ENCODE measurements at places on chromosomes 2 and 18.

GRCh38 chr2:22279541-22279940, 1105.4 kb upstream of the KLHL29 start:
- DNase-seq = no peak

DNA sequence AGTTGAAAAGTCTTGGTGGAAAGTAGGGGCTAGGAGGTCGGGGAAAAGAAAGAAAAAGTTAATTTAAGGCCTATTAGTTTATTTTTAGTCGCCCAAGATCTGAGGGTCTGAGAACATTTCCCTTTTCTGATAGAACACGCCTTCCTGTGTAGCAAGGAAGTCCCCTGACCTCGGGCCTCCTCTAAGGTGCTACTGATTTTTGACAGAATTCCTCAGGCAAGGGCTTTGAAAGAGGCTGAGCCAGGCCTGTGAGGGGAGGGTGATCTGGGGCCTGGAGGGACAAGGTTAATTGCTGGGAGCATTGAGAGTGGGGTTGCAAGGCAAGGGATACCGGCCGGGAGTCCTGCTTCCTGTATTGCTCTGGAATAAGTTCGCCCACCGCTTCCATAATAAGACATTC, 131.4 kb upstream of the MYCN start:
- no peak for DNase-seq

DNA sequence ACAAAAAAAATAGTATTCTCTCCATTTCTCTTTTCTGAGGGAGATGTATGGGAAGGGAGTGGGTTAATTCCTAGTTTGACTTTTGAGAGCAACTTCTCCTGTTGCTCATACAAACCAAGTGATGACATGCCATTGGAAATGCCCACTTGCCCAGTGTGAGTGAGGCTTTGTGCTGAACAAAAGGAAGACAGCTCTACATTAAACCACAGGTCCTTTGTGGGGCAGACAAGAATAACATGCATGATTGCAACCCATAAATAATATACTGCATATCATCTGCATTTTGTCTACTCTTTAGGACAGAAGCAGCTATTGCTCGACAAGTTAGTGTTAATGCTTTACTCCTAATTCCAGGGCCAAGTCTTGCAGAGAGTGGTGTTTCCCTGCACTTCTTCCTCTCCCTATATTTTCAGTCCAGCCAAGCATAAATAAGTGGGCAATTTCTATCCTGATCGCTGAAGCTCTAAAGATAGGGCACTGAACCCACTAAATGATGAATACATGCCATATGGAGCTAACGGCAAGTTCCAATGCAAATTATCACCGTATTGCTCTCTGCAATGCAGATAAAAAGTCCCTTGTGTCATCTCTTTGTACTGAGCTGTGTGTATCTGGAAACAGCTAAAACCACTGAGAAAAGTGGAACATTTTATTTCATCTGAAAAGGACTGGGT, 19.4 kb upstream of the EHBP1 start:
- no peak for DNase-seq

GRCh38 chr2:74922592-74923227, 35.7 kb upstream of the POLE4 start:
- DNase-seq = no peak

GRCh38 chr18:13374468-13375301, 156.1 kb downstream of the LDLRAD4 start:
- no peak for DNase-seq

- no peak for DNase-seq
Measured at GRCh38 chr2:232776435-232776834, at the start of gene KCNJ13. Gene KCNJ13 (minus strand): TSS chr2:232776565. CDS start chr2:232771362, 5,203 bp downstream.

DNA sequence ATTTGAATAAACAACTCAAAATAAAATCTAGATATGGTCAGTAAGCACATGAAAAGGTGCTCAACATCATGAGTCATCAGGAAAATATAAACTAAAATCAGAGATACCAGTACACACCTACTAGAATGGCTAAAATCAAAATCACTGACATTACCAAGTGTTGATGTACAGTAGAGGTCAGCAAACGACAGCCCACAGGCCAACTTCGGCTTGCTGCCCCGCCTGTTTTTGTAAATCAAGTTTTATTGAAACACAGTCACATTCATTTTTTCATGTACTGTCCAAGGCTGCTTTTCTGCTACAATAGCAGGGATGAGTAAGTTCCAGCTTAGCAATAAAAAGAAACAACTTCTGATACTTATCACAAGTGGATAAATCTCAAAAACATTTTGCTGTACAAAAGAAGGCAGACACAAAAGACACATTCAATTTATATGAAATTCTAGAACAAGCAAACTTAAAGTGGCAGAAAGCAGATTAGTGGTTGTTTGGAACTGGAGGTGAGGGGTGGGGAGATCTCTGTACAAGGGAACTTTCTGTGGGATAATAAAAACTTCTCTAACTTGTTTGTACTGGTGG, 32.1 kb downstream of the TRAK2 start:
- DNase-seq = no peak

DNA sequence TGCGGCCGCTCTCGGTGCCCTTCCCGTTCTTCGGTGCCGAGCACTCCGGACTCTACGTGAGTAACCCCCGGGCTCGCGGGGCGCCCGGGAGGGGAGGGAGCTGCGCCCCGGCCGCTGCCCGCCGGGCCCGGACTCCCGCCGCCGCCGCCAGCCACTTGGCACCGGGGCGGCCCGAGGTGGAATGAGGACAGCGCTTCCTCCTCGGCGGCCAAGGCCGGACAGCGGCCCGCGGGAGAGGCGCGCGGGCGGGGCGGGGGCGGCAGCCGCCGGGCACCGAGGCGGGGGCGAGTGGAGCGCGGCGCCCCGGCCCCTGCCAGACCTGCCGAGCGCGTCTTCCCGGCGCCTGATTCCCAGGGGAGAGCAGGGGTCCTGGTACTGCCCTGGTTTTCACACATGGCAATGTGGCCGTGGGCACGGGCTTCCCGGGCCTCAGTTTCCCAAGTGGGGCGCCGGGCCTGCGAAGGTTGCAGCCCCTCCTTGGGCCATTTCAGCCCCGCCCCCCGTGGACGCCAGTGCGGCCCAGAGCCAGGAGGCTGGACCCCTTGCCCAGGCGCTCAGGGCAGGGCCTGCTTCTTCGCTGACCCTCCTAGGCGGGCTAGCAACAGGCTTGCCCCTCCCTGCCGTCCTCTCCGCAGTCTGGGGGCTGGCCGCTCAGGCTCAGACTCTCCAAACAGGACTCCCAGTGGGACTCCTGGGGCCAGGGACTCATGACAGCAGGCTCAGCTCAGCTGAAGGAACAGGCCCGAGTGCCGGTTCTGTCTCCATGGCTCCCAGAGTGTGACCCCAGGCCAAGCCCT, 775 bp downstream of the SNED1 start:
- no peak for DNase-seq

GRCh38 chr2:60297296-60298005, 256.0 kb downstream of the BCL11A start:
- DNase-seq = no peak

GRCh38 chr2:99743146-99743545, 253.3 kb upstream of the REV1 start:
- DNase-seq = no peak

GRCh38 chr2:238216651-238217184, 13.2 kb upstream of the ILKAP start:
- DNase-seq = no peak

DNA sequence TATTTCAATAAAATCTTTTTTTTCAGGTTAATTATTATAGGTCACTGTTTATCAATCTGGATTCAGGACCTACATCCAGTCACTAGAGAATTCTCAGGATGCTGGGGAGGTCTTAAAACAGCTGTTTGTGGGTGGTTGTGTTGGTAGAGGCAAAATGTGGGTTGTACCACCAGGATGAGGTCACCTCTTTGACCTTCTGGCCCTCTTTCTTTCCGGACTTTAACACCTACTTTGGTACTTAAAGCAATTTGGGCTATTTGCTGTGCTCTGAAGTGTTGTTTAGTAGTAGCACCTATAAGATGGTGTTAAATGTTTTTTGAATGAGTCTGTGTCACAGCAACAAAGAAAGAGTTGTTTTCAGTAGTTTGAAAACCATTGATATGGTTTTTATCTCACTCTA, 14.6 kb downstream of the EML4 start:
- no peak for DNase-seq

GRCh38 chr2:161115605-161116380, 44.4 kb upstream of the TANK start:
- DNase-seq = no peak

DNA sequence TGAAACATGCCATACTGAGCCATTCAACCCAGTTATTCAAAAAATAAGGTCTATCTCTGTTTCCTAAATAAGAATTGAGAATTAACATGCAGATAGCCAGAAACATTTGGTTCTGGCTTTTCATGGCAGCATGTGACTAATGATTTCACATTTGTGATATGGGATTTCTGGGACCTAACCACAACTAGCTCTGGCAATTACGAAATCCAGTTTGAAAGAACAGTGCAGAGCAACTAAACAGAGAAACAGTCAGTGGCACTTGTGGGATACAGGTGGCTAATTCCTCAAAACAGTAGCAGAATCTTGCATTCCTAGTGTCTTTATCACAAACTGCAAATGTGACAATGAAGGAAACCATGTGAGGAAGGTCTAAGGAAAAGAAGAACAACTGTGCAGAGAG, 637.8 kb upstream of the CHAC2 start:
- DNase-seq = no peak

DNA sequence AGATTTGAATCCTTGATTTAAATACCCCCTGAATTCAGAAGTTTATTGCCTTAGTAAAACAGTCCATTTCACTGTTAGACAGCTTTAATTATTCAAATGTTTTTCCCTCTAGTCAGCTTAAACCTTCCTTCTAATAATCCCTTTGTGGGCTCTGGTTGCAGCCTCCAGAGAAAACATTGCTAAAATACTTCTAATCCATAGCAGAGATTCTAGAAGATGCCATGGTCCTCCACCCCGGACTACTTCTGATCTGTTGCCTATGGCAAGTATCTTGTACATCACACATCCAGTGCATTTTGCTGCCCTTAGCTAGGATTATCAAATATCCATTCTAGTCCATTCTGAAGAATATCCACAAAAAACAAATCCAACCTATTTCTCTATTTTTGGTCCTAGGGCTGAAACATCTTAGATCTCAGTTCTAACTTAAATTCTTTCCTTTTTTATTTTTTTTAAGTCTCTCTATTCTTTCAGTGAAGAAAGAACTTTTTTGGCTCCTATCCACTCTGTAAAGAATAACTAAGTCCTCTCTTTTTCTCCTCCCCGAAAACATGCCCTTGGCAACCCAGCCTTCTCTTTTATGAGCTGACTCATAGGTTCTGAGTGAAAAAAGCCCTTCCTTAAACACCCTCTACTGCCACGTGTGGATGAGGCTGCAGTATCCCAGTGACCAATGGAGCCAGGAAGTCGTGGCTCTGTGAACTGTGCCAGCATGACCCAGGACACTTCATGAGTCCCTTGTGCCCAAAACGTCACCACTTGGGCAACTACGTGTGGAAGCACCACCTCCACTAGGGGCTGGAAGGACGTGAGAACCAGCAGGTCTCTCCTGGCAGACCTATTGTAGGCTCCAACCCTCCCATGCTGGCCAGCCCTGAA, 349.8 kb downstream of the TNS1 start:
- no peak for DNase-seq

- DNase-seq = no peak
Measured at GRCh38 chr2:27729198-27729597, 42.3 kb upstream of the MRPL33 start.

DNA sequence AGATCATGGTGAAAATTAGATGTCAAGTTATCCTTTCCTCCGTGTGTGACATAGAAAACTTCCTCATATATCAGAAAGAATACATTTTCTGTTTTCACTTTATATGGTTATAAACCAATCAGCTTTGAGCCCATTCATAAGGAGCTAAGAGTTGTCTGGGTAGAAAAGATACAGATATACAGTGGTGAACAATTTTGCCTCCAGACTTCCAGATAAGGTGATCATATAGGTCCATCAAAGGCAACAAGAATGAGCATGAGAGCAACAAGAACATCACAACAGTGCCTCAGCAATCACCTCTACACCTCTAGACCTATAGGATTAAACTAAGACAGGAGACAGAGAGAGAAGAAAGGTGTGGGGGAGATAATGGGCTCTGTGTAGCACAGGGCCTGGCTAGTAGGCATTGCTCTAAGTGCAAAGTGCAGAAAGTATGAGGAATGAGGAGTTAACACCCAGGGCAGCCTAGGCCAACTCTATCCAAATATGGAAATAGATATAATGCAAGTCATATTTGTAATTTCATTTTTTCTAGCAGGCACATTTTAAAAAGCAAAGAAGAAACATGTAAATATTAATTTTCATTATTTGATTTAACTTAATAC, 8.3 kb downstream of the TNP1 start:
- DNase-seq = no peak

- no peak for DNase-seq
Measured at GRCh38 chr2:10221976-10222870, 80.5 kb upstream of the HPCAL1 start.

GRCh38 chr2:240225660-240226475, 85.4 kb upstream of the OTOS start:
- no peak for DNase-seq

DNA sequence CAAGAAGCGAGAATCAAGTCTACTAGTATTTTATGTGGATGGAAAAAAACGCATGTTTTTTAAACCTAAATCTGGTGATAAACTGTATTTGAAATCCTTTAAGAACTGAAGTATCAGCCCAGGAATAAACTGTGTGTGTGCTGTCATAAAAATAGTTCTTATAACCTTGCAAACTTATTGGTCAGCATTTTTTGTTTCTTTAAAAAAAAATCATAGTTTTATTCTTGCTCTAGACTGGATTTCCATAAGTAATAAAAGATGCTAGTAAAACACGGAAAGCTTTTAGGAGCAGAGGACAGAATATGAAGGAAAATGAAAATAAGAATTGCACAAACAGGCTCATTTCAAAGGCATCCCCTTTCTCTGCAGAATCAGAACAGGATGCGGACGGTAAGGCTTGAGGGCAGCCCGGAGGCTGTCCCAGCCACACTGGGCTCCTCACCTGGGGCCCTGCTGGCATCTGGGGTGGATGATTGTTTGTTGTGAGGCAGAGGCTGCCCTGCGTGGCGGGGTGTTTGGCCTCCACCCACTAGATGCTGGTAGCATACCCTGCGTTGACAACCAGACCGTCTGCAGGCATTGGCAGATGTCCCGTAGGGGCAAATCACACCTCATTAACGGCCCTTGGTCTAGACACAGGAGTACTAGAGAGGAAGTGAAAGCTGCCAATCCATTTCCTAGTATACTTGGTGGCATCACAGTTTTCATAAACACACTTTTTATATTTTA, 52.5 kb downstream of the MBP start:
- DNase-seq = no peak

GRCh38 chr18:36601316-36601715, 227.5 kb downstream of the TPGS2 start:
- DNase-seq = no peak
